H9 (cell line): ENCODE measurements at places on chromosomes 3 and 15. TPM values are rescaled to one million over a fixed set of nuclear protein-coding genes. Genes with fewer than 3 reads are reported as not detected.
A peak's percentile ranks its signal among the peaks of the same experiment; 100 is the strongest.

DNA sequence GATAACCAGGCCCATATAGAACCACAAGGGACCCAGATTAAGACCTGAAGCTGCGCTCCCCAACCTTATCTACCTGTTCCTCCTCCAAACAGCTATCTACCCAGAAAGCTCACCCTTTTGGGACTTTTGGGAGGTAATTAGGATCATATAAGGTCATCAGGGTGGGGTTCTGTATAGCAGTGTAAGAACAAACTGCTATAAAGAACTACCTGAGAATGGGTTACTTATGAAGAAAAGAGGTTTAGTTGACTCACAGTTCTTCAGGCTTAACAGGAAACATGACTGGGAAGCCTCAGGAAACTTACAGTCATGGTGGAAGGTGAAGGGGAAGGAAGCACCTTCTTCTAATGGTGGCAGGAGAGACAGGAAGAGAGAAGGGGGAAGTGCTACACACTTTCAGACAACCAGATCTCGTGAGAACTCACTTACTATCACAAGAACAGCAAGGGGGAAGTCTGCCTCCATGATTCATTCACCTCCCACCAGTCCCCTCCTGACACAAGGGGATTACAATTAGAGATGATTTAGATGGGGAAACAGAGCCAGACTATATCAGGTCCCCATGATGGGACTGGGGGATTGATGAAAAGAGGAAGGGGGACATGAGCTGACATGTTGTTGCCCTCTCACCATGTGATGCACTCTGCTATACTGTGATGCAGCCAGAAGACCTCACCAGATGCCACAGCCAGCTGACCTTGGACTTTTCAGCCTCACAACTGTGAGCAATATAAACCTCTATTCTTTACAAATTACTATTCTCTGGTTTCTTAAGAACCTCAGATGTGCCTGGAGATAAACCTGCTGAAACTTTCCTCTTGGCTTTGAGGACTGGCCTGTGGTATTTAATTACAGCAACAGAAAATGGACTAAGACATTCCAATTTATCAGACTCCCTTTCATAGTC, 15.3 kb upstream of the FMN1 start:
- no peak for DNase-seq

Gene PIK3R4
- 28.6 and 37.0 TPM in 2 replicates for total RNA-seq

DNA sequence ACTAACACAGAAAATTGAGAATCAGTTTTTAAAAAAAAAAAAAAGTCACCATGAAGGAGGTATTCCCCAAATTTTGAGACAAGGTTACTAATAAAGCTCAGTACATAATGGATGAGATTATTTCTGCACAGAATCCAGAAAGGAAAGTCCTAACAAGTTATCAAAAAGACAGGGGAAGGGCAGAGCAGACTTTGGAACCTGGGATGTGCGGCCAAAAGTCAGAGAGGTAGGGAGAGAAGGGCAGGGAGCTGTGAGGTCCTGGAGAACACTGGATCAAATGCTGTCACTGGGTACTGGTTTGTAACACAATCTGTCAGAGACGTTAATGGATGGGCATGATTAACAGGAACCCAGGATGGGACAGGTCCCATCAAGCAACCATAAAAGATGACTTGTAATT, 12.2 kb upstream of the LACTB start:
- DNase-seq = no peak

Gene TGM5
- total RNA-seq = not detected in 2 replicates

- peak; percentile 51 for DNase-seq
Observed at GRCh38 chr15:25862472-25863110, 536 bp downstream of the ATP10A start.

DNA sequence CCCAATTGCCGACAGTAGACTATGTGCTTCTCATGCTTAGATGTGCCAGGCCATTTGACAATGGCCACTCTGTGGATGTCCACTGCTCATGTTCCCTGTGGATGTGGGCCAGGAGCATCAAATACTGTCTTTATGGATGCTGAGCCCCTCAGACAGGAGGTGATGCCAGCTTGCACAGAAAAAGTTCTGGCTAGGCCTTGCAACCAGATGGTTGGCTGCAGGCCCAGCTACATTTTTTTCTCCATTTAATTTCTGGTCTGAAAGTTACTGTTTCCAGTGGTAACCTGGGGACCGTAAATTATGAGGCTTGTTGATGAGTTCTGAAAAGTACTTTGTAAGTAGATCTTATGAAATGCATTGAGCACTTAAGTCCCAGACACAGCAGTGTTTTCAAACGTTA, 228.5 kb downstream of the CHL1 start:
- DNase-seq = no peak
